Smooth muscle cell of the pulmonary artery (primary cell): ENCODE measurements at places on chromosomes 4 and X. TPM values are rescaled to one million over a fixed set of nuclear protein-coding genes. Genes with fewer than 3 reads are reported as not detected.

PRSS12 gene
- 13.1 and 16.6 TPM in 2 replicates for total RNA-seq

JAKMIP1 gene
- total RNA-seq, result not detected in 2 replicates

TSPAN6 gene
- total RNA-seq, result 21.7 and 36.5 TPM in 2 replicates

JCHAIN gene
- 0.10 and 0.13 TPM in 2 replicates for total RNA-seq

SMIM10L2A gene
- total RNA-seq, result 0.79 and 0.91 TPM in 2 replicates

TMPRSS11F gene
- not detected in 2 replicates for total RNA-seq

CCDC110 gene
- total RNA-seq, result 3.8 and 9.4 TPM in 2 replicates

ABCG2 gene
- total RNA-seq, result 1.2 and 7.2 TPM in 2 replicates

NXF2B gene
- not detected in 2 replicates for total RNA-seq

NAP1L3 gene
- total RNA-seq, result 6.8 and 8.3 TPM in 2 replicates

FGFBP2 gene
- not detected in 2 replicates for total RNA-seq

KCND1 gene
- total RNA-seq, result 2.3 and 2.8 TPM in 2 replicates

CRMP1 gene
- total RNA-seq, result under 0.01 TPM in 1 of 2 replicates, not detected in the other

KLHL4 gene
- 1.8 and 6.2 TPM in 2 replicates for total RNA-seq

HHIP gene
- total RNA-seq, result 11.1 and 26.0 TPM in 2 replicates

MGAT4D gene
- total RNA-seq, result not detected in 2 replicates

MAGED2 gene
- total RNA-seq, result 254 and 324 TPM in 2 replicates

JADE3 gene
- total RNA-seq, result 6.4 and 7.2 TPM in 2 replicates

FAM47E gene
- 0.59 and 1.2 TPM in 2 replicates for total RNA-seq

LAMP2 gene
- total RNA-seq, result 265 and 289 TPM in 2 replicates

EDNRA gene
- 9.3 and 17.1 TPM in 2 replicates for total RNA-seq

TRIM60 gene
- total RNA-seq, result not detected in 2 replicates

ZDHHC9 gene
- total RNA-seq, result 30.3 and 41.4 TPM in 2 replicates

MAGEA8 gene
- total RNA-seq, result not detected in 2 replicates
